WERI-Rb-1 (cell line): ENCODE measurements at places on chromosomes 7 and 10.

DNA sequence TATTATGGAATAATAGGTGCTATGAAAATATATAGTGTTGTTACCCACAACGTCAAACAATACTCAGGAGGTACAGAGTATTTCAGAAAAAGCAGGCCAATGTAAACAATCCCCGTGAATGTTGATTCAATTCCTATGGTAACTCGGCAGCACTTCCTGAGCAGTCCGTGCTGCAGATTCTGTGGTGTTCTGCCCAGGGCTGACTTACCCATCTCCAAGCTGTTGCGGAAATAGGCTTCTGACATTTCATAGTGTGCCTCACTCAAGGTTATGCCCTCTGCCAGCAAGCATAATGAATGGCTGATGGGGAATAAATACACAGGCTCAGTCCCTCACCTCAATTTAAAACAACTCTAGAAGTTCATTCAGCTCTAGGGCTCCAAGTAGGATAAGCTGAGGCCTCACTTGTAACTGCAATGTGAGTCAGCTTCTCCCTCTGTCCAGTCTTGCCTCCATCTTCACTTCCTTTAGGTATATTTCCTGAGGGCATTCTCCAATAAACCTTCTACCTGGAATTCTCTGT lies 177.6 kb downstream of the GNAI1 start:
- DNase-seq, result no peak

DNA sequence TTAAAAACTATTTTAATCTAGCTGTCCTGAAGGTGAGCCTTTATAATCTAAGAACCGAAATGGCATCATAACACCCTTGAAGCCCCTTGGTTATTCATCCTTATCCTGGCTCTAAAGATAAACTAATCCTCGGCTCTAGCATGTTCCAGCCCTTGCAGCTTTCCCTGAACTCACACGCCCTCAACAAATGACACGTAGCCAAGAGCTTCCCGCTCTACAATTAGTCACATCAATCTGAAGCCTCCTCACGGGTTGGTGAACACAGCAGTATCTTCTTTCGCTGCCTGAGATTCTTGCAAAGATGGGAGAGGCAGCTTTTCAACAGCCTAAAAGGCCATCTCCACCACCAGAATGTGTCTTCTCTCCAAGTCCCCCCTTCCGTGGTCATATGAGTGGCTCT lies 4.1 kb downstream of the FRMD4A start:
- DNase-seq, result peak; percentile 8

GRCh38 chr7:25978466-25978865 lies 173.5 kb upstream of the NFE2L3 start:
- no peak for DNase-seq

DNA sequence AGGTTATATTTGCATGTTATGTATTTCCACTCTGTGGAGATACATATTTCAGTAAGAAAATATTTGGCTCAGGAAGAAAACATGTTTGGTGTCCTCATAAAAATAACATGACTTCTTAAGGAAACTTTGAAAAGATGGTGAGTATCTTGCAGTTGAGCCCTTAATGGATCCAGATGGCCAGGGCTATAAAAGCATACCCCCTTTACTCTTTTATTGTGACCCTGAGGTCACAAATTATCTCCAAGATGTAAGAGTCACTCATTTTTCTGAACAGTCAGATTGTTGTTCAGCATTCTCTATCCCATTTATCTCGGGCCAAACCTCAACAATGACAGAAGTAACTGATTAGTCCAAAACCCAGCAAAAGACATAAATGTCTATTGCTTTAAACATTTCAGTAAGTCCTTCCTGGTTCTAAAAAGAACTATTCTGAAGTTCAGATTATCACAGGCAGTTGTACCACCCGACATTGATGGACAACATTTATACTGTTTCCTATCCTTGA lies 539.4 kb downstream of the PARD3 start:
- no peak for DNase-seq

DNA sequence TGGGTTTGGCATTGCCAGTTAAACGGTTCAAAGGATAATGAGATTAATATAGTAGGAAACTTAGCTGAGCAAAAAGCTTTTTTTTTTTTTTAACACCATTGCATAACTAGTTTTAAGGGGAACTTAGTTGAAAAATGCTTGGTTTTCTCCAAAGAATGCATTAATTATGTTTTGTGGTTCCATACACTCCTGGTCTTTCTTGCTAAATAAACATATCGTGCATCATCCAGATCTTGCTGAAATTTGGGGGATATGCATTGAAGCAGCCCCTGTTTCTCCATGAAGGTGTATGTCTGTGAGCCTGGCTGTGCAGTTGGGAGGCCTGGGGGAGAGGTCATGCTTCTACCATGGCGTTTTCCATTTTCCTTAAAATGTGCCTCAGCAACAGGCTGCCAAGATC lies 558.2 kb upstream of the GALNT17 start:
- DNase-seq, result no peak

- no peak for DNase-seq
These were observed 52.4 kb upstream of the TNS3 start for GRCh38 chr7:47634273-47634672.

- DNase-seq, result no peak
These were observed 7.5 kb upstream of the ARHGAP22 start for GRCh38 chr10:48612236-48612943.

DNA sequence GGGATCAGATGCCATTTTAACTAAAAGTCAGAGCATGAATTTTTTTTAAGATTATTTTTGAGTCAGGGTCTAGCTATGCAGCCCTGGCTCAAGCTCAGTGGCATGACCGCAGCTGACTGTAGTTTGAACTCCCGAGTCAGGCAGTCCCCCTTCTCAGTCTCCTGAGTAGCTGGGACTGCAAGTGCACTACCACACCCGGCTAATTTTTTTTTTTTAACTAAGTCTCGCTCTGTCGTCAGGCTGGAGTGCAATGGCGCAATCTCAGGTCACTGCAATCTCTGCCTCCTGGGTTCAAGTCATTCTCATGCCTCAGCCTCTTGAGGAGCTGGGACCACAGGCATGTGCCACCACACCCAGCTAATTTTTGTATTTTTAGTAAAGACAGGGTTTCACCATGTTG lies 7.8 kb downstream of the TAS2R41 start:
- DNase-seq, result no peak

- DNase-seq, result no peak
These were observed 1021.9 kb downstream of the LRMDA start for GRCh38 chr10:76453332-76453731.

GRCh38 chr10:33193057-33193700 lies 141.3 kb downstream of the NRP1 start:
- peak; percentile 45 for DNase-seq

GRCh38 chr10:118581340-118581739 lies 14.1 kb downstream of the PRLHR start:
- DNase-seq, result no peak

- DNase-seq, result no peak
These were observed 53.6 kb upstream of the ZPBP start for GRCh38 chr7:50146692-50147091.

- DNase-seq, result no peak
These were observed 186.8 kb downstream of the PARD3 start for GRCh38 chr10:34628174-34628796.

DNA sequence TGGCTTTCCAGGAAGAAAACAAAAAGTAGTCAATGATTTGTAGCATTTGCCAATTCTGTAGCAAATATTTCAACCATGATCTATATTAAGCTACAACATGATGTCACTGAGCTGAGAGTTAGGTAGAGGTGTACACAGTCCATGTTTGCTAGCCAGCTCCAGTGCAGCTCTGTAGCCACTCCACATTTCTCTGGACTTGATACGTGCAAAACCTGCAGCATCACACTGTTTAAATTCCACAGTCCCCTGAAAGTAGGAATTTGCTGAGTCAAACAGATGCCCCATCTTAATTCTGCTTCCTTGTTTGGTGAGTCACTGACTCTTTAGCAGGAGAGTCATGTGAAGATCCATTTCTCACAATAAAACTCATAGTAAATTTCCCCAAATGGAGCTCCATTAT lies 89.8 kb upstream of the LRRTM3 start:
- DNase-seq, result no peak

DNA sequence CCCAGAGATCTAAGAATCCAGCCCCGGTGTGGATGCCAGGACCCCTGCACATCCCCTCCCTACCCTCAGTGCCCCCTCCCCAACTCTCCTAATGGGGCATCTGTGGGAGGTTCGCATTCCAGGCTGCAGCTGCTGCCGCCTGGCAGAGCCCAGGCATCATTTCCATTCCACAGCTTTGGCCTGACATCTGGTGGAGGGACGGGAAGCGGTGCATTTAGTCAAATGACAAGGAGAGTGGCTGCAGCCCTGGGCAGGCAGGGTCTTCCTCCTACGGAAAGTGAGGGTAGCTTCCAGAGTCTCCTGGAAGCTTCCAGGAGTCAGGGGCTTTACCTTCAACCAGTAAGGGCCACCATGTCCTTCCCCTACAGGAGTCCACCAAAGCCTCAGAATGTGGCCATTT lies 30.8 kb downstream of the PRLHR start:
- peak; percentile 22 for DNase-seq

- no peak for DNase-seq
These were observed 120.8 kb downstream of the NT5C2 start for GRCh38 chr10:103072276-103072675.

DNA sequence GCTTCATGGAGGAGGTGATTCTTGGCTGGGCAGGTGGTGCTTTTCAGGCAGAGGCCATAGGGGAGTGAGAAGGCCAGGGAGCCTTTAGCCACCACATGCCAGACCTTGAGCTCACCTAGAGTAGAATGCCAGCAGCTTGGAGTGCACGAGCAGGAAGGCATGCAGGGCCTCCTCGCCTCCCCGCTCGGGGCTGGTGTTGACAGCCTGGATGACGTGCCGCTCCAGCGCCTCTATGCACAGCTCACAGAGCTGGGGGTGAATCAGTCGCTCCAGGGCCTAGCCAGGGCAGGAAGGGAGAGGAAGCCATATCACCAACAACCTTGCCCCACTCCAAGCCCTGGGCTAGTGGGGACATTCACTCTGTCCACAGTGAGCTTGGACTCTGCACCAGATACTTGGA lies 15.7 kb downstream of the HPS1 start:
- no peak for DNase-seq

DNA sequence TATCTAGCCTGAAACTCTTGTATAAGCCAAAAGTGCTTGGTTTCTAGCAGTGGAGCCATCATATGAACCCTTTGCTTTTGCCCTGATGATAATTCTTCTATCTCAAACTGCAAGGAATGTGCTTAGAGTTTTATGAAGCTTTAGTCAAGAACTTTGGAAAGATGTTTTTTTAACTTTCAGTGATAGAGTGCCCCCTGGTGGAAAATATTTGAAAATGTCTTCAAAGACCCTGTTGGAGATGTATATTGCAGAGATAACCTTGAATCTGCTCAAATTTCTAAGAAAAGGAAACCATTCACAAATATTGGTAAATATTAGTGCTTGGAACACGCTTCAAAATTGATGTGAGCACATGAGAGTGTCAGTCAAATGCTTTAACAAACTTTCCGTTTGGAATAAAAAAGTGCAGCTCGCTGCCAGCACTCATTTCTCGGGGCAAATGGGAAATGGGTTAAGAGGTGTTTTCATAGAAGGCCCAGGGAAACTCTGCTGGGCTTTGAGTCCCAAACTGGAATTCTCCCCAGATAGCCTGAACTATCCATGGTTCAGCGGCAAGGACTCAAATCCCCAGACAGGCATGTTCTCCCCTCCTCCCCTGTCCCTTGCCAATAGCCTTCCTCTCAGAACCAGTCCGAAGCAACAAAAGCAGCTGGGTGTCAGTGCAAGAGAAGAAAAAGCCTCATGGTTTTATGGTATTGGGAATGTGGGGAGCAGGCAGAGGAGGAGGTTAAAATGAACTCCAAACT lies 129.3 kb downstream of the MYOF start:
- no peak for DNase-seq

- no peak for DNase-seq
These were observed 55.7 kb upstream of the TMEM229A start for GRCh38 chr7:124088590-124088989.

DNA sequence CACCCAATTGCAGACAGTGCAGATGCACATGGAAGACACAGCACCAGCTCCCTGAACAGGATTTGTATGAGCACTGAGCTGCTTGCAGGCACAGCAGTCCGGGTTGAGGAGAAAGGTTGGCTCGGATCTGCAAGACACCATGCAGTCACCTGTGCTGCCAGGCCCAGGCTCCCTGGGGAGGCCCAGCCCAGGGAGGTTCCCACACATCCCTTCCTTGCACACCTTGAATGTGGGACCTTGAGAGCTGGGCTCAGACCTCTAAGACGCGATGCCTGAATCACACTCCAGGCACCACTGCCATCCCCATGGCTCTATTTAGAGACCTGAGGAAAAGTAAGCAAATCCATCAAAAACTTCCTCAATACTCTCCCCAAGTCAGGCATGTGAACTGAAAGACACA lies 397.7 kb downstream of the TCERG1L start:
- DNase-seq, result no peak
